Esophagus muscularis mucosa (tissue), 4 donors: ENCODE measurements at places on chromosomes 4 and X.

DNA sequence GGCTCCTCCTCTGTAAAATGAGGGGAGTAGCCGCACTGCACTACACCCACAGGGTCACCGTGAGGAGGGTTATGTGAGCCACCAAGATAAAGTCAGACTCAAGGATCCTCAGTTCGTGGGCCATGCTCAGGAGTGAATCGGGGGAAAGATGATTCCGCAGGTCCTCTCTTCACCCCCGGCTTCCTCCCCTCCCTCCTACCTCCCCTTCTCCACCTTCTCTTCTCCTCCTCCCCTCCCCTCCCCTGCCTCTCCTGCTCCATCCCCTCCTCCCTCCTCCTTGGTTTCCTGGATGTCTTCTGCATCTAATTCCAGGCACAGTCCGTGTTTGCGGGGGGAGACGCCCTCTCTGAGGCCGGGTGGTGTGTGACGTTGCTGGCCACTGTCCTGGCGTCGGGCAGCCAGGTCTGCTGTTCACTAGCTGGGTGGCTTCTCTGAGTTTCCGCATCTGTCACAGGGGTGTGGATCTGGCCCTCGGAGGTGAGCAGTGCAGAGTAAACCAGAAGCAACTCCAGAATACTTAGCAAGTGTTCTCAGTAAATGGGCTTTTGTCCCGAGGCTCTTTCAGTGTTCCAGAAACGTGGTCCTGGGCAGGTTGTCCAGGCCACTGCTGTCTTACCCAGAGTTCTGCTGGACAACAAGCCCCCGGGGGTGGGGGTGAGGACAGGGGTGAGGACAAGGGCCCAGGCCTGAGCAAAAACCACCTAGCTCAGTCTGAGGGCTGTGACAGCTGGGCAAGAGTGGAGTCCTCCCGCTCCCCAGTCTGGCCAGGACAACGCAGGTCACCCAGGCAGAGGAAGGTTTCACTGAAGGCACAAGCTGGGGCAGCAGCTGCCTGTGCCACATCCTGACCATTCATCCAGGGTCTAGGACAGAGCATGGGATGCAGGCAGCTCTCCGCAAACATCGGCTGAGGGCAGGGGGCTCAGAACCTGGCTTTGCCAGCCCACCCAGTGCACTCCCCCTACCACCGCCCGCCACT, 92.4 kb downstream of the PPP2R2C start:
- no peak overlapping the region for H3K4me3 ChIP-seq
- no peaks in the 10 kb centered on the region for H3K36me3 ChIP-seq
- no peak overlapping the region for H3K27ac ChIP-seq
- DNase-seq, result no peak
- H3K4me1 ChIP-seq, result no peaks in the 10 kb centered on the region

- H3K4me1 ChIP-seq, result peaks cover 46% of the 10 kb centered on the region
- no peaks in the 10 kb centered on the region for H3K27me3 ChIP-seq
- peaks cover 36% of the 10 kb centered on the region for H3K36me3 ChIP-seq
- no peak for DNase-seq
These were observed 30.7 kb downstream of the SPARCL1 start for GRCh38 chr4:87498446-87498900.

GRCh38 chr4:4488405-4489404, 53.1 kb downstream of the STX18 start:
- no peak overlapping the region for H3K4me3 ChIP-seq
- peaks cover 20% of the 10 kb centered on the region for H3K4me1 ChIP-seq
- H3K27ac ChIP-seq, result no peak overlapping the region
- H3K27me3 ChIP-seq, result no peaks in the 10 kb centered on the region
- DNase-seq, result no peak

DNA sequence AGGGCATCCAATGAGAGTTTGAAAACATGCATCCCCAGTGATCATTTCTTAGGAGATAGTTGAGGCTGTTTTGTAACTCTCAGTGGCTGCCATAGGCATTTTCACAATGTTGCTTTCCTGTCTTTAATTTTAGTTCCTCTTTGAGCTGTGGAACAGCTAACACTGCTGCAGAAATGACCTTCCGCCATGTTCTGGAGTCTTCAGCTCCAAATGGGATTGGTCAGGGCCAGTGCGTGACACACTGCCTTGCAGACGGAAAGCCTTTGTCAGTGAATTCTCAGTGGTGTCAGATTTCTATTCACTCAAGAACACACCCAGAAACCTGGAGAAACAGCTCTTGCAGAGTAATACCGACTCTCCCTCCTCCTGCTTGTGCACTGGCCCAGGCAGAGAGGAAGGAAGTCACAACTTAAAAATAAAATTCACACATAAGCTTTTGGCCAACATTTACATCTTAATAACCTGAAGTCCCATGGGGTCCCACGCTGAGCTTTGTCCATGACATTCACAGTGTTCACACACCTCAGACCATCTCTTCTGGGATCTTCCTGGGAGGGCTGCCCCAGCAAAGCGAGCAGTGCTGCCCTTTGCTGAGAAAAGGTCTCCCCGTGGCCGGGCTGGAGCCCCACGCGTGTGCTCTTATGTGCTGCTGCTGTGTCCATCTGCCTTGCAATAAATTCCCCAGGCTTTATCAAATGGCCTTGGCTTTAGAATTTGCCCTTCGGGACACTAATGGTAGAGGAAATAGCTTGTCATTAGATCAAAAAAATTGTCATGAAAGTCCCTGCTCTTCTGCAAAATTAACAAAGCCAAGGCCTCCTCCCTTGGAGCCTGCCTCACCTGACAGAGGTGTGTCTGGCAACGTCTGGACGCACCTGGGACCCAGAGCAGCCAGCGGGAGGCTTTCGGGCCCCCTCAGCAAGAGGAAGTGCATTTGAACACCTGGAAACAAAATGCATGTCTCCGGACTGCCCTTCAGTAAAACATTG, 126.8 kb downstream of the IRF2 start:
- peak overlapping the region; percentile 67 for H3K27ac ChIP-seq
- H3K27me3 ChIP-seq, result no peaks in the 10 kb centered on the region
- DNase-seq, result no peak

- H3K27me3 ChIP-seq, result no peaks in the 10 kb centered on the region
- H3K4me1 ChIP-seq, result no peaks in the 10 kb centered on the region
- no peaks in the 10 kb centered on the region for H3K36me3 ChIP-seq
- H3K27ac ChIP-seq, result no peak overlapping the region
These were observed 51.7 kb downstream of the REELD1 start for GRCh38 chr4:146265950-146266490.

- H3K27ac ChIP-seq, result no peak overlapping the region
These were observed 121.1 kb upstream of the OTUD4 start for GRCh38 chr4:145301386-145302080.
